ENCODE measurements at places on chromosomes 12 and 14.

DNA sequence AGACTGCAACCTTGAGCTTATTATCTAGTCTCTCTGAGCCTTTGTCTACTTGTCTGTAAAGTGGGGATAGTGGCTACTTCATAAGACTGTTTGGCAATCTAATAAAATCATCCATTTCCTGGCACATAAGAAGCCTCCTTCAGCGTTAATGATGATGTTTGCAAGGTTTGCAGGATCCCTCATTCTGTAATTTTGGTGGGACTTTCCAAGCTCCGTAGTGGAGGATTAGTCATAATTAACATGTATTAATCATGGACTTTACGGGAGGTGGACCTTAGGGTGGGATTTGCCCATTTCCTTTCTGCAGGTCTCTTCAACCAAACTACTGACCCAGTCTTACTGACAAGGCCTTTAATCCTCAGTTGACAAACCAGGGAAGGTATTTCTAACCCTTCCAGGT is 66.2 kb downstream of the NTF3 start:
- DNase-seq: no peak

DNA sequence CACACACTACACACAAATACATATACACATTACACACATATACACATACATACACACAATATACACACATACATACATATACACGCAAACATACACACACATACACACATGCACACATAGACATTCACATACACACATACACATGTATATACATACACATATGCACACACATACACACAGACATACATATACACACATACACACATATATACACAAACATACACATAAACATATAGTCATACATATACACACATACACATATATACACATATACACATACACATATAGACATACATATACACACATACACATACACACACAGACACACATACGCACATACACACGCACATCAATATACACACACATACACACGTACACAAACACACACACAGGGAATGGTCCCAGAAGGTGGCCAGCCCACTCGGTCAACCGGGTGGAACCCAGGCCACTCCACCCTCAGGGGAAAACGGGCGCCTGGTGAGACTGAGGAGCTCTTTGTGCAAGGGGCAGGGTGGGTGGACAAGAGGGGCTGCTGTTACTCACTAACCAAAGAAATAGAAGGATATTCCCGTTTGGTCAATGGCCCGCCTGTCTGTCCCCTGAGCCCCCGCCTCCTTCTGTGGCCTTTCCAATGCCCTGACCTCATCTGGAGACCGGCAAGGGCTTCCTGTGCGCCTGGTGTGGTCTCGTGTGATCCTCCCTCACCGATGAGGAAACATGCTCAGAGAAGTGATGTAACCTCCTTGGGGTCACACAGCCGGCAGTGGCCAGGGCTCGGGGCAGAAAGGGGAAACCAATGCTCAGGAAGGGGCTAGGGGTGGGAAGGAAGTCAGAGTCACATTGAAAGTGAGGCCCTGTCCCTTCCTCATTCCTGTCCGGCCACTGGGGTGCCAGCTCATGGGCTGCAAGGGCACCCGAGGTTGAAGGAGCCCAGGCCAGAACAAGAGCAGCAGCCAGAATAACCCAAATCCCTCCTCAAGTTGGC is 5.3 kb downstream of the TRPV4 start:
- DNase-seq: no peak

GRCh38 chr12:13289653-13290289 is 93.2 kb downstream of the EMP1 start:
- no peak for DNase-seq

DNA sequence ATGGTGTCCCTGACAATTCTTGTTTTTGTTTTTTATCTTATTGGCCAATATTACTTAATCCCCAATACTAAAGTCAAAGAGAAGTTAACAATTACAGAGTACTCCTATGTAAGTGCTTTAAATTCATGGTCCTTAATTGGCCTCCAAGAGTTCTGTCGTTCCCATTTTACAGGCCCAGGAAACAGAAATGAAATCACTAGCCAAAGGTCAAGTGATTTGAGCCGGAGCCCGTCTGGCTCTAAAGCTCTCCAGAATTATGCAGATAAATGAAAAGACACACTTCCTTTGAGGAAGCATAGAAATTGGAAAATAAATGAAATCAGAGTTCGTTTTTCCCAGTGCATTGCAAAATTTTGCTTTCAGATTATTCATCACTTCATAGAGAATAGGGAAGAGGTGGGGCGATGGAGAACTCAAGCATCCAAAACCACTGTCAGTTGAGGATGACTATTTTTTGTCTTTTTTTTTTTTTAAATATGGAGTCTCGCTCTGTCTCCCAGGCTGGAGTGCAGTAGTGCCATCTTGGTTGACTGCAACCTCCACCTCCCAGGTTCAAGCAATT is 78.5 kb downstream of the MAP1LC3B2 start:
- no peak for DNase-seq

DNA sequence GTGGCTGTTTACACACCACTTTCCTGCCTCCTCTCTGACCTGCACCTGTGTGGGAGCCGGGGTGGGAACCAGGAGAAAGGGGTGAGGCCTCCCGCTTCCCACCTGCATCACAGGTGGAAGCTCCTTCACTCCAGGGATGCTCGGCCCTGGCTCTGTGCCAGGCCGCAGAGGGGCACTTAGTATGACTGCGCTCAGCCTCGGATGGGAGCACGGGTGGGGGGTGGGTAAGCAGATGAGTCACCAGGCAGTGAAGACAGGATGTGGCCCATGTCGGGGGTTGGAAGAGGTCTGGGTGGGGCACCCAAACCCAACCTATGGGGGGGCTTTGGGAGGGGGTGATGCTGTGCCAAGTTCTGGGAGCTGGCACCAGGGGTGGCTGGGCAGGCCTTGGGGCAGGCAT is 7.4 kb upstream of the CYP46A1 start:
- no peak for DNase-seq

DNA sequence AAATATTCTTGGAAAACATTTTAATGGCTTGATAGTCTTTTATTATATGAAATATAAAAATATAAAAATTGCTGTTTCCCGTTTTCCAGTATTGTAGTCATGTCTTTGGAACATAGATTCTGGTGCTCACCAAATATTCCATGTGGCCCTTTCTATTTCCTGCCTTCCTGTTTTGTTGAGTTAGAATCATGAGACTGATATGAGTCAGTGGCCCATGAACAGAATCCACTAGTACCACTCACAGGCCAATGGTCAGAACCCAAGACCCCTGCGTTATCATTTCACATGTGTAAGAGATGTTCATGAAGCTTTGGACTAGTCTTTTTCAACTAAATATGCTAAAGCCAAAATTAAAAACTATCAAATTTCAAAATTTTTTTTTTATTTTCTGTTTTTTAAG is 56.9 kb downstream of the BICD1 start:
- DNase-seq: no peak

DNA sequence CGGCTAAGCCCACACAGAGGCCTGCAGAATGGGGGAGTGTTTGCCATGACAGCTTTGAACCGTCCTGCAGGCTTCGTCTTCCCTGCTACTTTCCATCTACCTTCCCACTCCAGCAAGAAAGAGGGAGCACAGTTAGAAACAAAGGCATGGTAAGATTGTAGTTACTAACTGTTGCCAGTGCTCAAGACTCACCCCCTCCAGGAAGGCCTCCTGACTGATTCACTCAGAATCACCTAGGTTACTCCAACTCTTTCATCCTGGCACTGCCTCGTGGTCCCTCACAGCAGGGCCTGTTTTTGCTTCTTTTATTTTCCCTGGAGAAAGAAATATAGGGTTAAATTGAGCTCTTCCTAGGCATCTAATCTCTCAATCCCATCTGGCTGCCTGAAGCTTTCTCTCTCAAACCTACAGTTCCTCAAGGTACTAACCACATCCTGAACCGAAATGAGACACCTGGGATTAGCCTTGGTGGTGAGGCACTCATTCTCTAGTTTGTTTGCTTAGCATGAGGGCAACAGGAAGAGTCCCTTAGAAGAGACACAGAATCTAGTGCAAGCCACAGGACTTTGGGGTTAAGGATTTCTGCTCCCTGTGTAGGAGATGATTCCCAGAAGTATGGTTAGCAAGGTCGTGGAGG is 7.8 kb downstream of the GALNT6 start:
- DNase-seq: no peak

GRCh38 chr12:28611115-28611435 is 420.8 kb downstream of the CCDC91 start:
- DNase-seq: no peak

DNA sequence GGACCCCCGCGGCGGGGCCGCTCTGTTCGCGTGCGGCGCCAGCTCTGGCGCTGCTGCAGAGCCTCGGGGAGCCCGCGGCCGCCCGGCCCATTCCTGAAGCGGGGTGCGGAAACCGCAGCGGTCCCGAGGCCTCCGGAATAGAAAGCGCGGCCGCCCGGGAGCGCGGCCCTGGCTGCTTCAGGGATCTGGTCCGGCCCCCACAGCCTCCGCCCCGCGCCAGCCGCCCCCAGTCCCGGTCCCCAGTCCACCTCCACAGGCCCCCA is 204 bp downstream of the HSP90AA1 start:
- no peak for DNase-seq

- DNase-seq: no peak
Measured at GRCh38 chr14:75909630-75910029, 72.2 kb downstream of the TGFB3 start.

DNA sequence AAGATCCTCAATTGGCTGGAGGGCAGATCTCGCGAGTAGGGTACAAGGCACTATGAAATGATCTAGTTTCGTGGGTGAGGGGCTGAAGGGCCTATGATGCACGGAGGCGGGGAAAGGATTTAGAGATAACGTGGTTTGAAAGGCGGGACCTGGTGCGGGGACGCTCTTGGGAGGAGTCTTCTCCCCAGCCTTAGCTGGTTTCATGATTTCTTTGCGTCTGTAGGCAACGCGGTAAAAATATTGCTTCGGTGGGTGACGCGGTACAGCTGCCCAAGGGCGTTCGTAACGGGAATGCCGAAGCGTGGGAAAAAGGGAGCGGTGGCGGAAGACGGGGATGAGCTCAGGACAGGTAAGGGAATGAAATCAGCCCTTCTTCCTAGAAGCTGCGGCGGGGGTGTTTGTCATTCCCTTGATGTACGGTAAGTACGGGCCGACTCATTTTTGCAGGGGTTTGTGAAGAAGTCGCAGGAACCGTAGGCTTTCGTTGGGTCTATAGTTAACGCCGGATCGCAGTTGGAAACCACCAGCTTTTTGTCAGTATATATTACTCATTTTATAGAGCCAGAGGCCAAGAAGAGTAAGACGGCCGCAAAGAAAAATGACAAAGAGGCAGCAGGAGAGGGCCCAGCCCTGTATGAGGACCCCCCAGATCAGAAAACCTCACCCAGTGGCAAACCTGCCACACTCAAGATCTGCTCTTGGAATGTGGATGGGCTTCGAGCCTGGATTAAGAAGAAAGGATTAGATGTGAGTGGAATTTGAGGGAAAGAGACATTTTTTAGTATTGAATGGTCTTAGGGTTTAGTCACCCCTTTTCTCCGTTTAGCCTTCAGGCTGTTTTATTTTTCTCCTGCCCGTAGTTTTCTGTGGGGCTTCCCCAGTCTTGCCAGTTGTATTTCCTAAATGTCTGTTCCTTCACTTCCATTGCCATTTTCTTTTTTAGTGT is 602 bp downstream of the APEX1 start:
- DNase-seq: no peak

DNA sequence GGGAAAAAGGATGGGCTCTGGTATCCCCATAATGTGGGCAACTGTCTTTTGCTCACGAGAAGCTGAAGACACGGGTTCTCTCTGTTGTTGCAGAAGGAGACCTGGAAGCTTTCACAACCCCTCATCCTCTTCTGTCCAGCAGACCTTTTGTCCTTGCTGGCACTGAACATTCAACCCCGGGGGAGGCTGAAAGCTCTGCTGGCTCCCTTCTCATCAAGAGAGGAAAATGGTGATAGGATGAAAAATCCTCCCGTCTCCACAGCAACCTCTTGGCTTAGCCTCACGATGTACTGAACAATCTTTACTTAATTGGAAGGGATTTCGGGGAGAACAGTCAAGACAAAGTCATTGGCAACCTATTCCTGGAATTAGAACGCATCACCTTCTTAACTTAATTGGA is 39.0 kb downstream of the ELK3 start:
- DNase-seq: no peak

DNA sequence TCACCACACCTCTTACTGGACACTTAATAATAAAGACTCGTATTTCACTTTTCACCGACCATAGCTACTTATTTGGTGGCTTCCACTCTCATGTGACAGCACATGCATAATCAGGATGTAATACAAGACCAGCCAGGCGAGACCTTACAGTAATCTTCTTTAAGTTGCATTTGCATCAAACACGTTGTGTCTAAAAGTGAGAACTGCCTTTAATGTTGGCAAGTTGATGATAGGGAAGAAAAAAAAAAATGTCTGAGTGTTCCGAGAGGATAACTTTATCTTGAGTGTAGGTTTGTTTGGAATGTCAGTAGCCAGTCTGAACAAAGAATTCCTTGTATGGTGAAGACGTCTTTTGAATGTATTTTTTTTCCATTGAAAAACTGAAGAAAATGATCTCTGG is 440.4 kb downstream of the ADAMTS20 start:
- no peak for DNase-seq

- DNase-seq: no peak
Measured at GRCh38 chr14:99596071-99596627, 7.9 kb downstream of the CCDC85C start.

DNA sequence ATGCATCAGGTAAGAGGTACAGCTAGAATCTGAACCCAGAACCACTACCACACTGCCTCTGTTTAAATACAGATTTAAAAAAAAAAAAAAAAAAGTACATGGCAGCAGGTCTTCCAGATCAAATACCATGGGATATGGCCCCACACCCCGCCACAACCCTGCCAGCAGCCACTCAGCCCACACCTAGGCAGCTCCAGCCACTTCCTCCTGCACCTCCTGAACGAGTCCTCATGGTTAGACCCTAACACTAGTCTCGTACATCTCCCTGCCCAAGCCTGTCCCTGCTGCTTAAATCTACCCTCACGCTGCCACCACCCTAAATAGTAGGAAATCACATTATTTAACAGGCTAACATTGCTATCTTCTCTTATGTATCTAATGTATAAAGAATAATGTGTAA is 12.6 kb downstream of the SETD3 start:
- no peak for DNase-seq

DNA sequence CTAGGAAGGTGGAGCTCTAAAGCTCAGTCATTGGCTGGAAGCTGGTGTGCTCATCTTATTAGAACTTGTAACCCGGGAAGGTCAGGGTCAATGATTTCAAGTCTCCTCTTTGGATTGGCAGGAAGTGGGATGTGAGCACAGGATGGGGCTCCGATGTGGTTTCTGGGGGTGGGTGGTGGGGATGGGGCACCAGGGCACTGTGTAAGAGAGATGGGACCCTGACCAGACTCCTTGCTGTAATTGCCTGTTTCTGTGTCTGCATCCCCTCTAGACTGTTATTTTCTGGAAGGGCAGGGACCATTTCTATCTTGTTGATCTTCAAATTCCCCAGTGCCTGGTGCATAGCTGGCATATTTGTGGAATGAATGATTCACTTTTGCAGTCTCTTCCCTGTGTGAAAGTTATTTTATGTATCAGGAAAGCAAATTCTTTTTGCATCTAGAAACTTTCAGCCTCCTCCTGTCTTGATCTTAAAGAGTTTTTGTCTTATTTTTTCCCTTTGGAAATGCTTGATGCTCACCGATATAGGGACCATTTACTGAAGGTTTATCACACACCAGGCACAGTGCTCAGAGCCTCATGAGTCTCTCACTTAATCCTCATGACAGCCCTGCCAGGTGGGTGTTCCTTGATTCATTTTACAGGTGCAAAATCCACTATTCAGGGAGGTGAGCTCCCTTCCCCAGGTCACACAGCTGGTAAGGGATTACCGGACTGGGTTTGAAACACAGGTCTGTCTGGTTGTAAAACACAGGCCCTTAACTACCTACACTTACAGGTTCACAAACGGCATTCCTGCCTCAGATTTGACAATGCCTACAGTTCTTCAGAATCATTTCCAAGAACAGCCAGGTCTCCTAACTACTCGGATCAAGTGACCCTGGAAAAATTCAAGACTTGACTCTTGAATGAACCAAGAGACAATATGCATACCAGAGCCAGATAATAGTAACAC is 86.9 kb upstream of the IGF1 start:
- DNase-seq: no peak
